ENCODE measurements at places on chromosomes 6 and 20.

GRCh38 chr20:61562491-61562890 lies 310.4 kb downstream of the CDH4 start:
- DNase-seq, result no peak

DNA sequence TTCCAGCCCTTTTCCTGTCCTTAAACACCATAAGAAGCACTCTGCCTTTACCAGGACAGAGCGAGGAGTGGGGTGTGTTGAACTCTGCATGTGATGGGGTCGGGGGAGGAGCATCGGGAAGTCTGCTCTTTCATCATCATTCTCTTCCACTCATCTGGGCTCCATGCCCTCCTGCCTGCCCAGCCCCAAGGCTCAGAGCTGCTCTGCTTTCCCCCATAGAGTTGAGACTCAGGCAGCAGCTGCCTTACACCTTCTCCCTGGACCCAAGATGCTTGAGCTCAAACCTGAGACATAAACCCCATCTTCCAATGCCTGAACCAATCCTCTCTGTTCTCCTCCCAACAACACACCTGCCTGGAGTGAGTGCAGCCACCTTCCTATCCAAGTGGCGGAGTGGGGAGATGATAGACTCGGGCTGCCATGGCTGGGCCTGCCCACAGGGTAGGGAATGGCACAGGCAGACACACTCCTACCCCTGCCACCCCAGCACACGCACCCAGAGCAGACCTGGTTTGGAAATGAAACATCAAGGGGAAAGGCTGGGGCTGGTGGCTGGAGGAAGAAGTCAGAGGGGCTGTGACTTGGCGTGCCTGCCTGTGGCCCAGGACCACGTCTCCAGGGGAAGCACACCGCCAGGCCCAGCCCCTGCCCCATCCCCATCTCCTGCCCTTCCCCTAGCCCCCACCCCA lies 28.4 kb downstream of the TFEB start:
- peak; percentile 85 for DNase-seq

DNA sequence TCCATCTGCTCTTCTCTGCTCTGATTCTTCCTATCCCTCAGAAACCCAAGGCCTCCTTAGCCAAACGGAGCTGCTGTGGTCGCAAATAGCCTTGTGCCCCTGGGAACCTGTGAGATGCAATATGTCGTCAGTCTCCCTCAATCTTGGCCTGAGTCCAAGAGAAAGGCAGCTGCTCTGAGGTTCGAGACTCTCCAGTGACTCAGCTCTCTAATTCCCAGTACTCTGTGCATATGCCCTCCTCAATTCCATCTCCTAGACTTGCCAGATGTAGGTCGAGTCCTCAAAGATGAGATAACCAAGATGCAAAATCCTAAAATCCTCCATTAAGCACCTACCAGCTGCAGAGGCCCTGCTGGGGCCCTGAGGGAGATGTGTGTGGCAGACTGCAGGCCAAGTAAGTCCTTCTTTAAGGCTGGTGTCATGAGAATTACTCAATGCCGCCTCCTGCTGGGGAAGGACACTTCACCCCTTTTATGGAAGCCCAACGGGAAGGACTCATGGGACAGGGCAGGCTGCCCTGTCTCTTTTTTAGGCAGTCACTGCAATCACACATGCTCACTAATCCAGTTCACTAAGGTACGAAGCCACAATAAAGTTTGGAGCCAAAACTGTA lies 28.5 kb downstream of the C6orf15 start:
- peak; percentile 36 for DNase-seq

GRCh38 chr6:25010902-25011625 lies 75.3 kb upstream of the RIPOR2 start:
- DNase-seq, result peak; percentile 68

DNA sequence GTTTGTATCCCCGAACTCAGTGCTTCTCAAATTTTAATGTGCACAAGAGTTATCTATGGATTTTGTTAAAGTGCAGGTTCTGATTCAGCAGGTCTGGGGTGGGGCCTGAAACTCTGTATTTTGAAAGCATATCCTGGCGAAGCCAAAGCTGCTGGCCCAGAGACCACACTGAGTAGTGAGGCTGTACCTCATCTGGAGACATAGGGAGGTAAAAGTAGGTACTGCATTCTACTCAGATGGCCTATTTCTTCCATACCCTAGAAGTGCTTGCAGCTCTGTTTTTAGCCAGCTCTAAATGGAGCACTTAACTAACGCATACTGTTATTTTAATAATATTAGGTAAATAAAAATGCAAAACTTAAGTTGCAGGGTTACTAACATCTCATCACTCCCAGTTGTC lies 241.6 kb upstream of the PRND start:
- DNase-seq, result no peak

DNA sequence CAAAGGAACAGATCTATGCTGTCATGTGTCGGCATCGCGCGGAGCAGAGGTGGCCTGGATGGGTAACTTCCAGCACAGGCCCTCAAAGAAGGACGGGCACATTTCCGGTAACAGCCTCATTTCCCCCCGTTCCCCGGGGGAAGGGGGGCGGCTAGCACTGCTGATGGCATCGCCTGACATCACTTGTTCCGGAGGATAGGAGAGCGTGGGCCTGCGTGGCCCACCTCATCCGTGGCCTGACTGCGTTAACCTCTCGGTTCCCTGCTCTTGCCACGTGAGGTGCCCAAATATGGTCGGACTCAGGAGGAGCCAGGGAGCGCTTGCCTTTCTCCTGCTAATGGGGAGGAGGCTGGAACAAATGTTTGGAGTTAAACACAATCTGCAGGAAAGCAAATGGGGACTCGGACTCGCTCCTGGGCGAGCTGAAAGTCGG lies at the start of gene AKAP12:
Gene AKAP12, plus strand, starts transcription at position 365 of the 433 bp plus-strand sequence. CDS start 596 bp downstream, outside the sequence.
- DNase-seq, result peak; percentile 58

- DNase-seq, result no peak
Measured at GRCh38 chr6:3230900-3231246, 3.4 kb upstream of the TUBB2B start.

GRCh38 chr6:25619217-25619616 lies 32.8 kb upstream of the SCGN start:
- DNase-seq, result no peak
